ENCODE measurements at places on chromosomes 5 and 9.

DNA sequence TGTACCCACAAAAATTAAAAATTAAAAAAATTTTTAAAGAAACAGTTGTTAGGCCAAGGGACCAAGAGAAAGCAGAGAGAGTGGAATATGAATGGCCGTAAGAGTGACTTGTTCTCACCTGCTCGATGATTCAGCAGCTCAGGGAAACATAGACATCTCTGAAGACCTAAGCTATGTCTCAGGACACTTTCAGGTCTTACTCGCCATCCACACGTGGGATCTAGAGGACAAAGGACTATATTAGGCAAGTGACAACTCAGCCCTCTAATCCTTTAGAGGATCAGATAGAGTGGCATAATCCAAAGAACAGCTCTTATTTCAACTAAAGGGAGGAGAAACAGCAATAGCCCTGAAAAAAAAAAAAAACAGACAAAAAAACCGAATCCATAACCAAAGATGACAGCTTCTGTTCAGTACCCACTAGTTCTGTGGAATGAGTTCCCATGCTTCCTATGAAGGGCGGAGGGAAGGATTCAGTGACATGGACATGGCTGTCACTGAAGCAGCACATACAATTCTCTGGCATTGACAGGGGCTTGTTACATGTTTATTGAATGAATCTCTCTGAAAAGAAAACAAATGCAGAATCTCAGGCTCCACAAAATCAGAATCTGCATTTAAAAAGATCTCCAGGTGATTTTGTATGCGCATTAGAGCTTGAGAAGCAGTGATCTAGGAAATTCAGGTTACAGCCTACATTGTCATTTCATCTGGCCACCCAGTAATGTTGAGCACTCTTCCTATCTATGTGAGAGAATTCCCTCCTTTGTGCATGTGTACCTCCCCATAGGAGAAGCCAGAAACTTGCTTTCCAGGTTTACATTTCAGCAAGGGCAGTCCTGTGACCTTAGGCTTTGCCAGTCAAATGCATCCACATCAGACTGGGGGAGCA is 96.0 kb downstream of the KIAA1958 start:
- DNase-seq, result no peak

DNA sequence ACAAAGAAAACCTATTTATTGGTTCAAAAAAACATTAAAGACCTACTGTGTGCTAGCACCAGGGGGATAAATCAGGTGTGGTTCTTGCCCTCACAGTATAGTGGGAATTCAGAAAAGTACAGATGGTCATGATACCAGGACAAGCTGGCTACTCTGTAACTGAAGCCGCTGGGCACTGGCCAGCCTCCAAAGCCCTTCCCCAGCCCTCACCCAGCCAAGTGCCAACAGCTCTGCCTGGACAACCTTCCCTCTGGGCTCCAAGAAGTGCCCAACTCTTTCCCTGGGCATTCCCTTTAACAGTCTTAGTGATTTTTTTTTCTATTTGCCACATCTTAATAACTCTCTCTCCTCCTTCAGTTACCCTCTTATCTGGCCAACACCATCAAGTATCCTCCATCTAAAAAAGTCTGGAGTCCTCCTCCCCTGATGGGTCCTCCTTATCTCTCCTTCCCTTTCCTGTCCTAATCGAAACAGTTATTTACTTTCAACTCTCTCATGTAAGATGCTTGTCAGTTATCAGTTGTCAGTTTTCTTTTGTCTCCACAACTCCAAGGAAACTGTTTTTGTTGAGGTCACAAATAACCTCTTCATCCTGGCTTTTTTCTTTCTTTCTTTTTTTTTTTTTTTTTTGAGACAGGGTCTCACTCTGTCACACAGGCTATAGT is 13.3 kb upstream of the SEPTIN8 start:
- no peak for DNase-seq

DNA sequence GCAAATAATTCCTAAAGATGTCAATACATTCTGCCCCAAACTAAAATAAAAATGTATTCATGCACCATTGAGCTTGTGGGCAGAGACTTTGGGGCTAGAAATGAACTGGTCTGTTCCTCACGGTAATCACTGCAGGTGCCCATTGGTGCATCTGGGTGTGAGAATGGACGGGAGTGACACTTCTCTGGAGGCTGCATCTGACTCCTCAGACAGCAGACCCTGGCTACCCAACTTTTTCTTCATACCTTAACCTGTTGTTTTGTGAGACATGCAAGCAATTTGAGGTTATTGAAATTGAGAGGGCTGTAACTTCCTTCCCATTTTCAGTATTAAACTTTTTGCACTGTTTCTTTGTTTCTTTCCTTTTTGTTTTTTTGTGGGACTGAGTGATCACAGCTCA is 333.4 kb downstream of the ICE1 start:
- DNase-seq, result no peak

- DNase-seq, result no peak
These were observed 14.7 kb downstream of the TLN1 start for GRCh38 chr9:35717132-35717870.

DNA sequence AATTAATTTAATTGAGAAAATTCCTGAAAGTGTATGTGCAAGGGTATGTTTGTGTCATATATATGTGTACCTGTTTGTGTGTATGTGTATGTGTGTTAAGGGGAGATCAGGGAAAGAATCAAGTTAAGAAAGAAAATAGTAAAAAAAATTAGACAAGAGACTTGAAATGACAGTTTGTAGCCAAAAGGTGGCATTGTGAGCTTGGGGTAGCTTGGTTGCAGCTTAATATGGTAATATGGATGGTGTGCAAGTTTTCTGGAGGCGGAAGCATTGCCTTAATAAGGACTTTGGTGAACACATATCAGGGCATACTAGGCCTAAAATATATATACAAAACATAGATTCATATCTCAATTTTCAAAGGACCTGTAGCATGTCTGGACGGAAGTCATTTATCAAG is 129.9 kb downstream of the INSYN2B start:
- no peak for DNase-seq

DNA sequence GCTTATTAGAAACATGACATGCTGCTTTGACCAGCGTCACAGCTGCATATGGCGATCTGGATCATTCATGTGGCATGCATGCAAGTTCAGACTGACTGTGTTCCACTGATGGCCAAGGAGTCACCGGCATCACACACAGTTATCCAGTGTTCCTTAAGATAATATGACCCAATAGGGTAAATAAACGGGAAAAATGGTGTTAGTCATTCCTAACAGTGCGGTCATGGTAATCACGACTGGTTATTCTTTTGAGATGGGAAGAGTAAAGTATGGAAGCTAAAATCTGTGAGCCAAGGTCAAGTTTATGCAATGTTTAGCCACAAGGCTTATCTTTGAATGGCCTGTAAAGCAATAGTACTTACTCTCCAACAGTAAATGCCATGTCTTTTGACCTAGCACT is 29.3 kb upstream of the LVRN start:
- no peak for DNase-seq

DNA sequence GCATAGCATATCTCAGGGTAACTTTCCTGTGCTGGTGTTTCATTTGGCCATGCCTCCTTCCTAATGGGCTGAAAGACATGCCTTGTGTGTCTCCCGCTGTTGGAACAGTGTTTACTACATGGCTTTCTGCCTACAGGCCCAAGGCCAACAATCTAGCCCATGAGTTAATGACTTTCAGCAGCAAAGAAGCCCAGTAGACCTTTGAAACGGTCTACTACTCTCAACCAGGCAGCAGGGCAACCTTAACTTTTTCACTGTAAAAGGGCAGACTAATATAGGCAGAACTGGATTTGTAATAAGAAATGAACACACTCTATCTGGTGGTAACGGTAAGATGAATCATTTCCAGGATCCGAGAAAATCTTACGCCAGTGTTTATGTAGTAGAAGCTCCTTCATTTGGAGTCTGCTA is 21.0 kb downstream of the C5orf15 start:
- no peak for DNase-seq

GRCh38 chr5:168291964-168292785 is 730 bp downstream of the WWC1 start:
- no peak for DNase-seq

GRCh38 chr5:154475591-154476353 is 2.3 kb downstream of the HAND1 start:
- no peak for DNase-seq

DNA sequence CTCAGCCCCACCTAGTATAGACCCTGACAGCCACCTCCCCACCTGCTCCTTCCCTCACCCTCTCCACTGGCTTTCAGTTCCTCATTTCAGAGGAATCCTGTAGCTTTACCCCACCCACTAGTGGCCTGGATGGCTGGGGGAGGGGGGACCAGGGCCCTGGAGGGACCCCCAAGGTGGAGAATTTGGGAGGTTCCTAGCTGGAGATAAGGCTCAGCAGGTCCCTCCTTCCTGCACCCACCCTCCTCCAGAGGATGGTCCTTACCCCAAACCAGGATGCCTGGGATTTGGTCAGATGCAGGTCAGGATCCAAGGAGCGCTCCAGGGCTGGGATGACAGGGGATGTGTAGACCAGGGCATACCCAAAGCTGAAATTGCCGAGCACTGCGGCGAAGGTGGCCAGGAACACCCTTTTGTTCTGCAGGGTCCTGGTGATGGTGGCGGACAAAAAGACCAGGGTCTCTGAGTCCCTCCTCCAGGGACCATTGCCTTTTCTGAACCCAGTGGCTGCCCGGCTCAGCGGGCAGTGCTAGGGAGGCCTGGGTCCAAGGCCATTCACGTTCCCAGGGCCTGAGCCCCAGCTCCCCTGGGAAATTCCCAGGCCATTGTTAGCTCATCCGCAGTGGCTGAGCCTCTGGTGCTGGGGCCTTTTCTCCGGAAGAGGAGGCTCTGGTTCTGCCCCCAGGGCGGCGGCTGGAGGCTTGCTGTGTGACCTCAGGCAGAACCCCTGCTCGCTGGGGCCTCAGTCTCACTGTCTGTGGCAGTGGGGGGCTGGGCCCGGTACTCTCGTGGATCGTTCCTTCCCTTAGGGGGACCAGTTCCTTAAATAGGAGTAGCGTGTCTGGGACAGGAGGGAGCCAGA is 678 bp downstream of the SLC2A6 start:
- peak; percentile 54 for DNase-seq

- no peak for DNase-seq
These were observed 96.2 kb downstream of the ADRB2 start for GRCh38 chr5:148922606-148923005.

- no peak for DNase-seq
These were observed 80.5 kb downstream of the IRX2 start for GRCh38 chr5:2670940-2671339.

- no peak for DNase-seq
These were observed 20.1 kb upstream of the TMEFF1 start for GRCh38 chr9:100452894-100453293.

DNA sequence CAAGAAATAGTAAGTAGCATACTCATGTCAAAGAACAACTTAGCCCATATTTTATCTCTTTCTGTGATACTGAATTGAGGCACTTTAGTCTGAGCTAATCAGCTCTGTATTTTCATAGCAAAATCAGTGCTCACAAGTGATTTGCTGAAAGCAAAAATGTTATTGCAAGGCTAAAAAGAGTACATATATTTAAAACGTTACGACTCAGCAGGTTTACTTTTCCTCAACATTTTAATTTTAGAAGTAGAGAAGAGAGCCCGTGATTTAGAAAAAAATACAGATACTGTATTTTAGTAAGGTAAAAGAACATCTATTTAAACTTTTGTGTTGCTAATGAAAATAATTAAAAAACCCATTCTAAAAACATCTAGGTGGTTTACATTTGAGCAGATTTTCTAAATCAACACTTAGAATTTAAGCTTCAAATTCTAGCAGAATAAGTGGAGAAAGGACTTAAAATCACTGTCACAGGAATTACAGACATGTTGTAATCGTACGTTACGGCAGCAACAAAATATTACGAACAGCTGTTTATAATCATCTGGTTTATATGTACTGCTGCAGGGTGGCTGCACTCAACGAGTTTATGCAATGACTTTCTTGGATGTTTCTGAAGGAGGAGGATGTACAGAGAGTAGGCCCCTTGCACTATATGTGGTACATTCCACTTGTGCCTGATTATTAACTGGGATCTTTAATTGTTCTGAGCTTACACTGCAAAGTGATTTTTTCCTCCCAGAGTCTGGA is 20.1 kb downstream of the SREK1 start:
- DNase-seq, result no peak

GRCh38 chr5:2093859-2094615 is 211.3 kb upstream of the IRX4 start:
- DNase-seq, result no peak

DNA sequence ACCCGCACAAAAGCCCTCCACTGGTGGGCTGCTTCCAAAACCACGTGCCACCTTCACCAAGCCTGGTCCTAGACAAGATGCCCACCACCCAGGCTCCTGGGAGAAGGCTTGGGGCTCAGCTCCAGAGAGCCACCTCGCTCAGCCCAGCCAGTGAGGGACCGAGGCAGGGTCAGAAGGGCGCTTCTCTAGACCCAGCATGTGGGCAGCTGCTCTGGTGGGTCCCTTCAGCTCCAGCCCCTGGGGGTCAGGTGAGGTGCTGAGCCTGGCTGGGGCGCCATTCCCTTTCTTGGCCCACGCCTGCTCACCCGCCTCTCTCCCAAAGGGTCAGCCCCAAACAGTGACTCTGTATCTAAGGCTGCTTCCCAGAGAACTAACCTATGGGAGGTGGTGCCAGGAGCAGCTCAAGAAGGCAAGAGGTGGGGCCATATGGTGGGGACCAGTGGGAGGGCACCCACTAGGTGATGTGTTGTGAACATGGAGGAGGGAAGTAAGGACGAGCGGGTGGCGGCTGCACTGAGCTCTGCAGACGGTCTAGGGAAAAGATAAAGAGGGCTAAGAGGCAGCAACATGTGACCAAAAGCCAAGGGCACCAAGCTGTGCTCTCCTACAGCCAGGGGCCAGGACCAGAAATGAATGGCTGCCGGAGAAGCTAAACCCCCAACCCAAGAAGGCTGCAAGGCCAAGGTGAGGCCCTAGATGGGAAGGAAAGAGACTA is 79.3 kb downstream of the CAMSAP1 start:
- no peak for DNase-seq

DNA sequence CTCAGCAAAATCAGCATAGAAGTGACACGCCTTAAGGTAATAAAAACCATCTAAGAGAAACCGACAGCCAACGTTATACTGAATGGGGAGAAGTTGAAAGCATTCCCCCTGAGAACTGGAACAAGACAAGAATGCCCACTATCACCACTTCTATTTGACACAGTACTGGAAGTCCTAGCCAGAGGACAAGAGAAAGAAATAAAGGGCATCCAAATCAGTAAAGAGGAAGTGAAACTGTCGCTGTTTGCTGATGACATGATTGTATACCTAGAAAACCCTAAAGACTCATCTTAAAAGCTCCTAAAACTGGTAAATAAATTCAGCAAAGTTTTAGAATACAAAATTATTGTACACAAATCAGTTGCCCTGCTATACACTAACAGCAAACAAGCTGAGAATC is 393.3 kb downstream of the KIF4B start:
- no peak for DNase-seq

DNA sequence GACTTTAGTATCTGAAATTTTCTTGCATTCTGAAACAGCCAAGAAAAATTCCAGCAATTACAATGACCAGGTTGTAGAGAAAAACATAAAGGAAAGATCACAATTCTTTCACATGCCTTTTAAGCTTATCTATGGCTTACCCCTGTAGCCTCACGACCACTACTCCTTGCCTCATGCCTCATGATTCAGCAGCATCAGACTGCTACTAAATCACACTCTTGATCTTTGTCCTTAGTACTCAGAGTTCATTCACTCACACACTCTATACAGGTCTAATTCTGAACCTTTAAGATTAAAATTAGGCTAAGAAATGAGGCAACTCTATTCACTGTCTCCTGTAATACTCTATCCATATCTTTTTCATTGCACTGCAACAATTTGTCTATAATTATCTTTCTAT is 415.1 kb downstream of the MLLT3 start:
- no peak for DNase-seq
